ENCODE measurements at places on chromosomes 2 and 18. TPM values are rescaled to one million over a fixed set of nuclear protein-coding genes. Genes with fewer than 3 reads are reported as not detected.

DNA sequence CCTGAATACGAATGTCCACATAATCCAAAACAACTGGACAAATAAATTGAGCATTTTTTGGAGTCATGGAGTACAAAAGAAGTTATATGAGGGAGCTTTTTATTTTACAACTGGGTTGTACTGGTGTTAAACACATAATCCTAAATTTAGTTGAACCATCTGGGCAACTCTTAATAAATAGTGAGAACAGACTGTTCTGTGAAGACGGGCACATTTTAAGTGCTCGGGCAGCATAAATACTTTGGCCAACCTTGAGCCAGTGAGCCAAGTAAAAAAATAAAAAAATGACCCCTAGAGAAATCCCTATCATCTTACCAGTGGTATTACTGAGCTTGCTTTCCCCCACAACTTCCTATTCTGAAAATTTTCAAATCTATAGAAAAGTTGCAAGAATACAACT lies 50.9 kb upstream of the PSME4 start:
- DNase-seq: no peak

GRCh38 chr2:136051001-136051724 lies 65.7 kb upstream of the DARS1 start:
- no peak for DNase-seq

DNA sequence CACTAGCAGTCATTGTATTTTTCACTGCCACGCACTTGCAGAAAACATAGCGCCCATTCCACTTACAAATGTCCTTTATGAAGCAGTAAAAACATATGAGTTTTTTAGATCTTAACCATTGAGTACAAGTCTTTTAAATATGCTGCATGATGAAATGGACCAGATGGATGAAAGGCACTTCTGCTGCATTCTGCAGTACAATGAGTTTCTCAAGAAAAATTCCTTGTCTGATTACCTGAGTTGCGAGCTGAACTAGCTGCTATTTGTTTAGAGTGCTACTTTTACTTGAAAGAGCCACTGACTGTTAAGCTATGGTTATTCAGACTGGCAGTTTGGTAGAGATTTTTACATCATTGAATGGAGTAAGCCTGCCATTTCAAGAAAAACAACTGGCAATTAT lies 825.5 kb upstream of the ACVR2A start:
- DNase-seq: no peak

DNA sequence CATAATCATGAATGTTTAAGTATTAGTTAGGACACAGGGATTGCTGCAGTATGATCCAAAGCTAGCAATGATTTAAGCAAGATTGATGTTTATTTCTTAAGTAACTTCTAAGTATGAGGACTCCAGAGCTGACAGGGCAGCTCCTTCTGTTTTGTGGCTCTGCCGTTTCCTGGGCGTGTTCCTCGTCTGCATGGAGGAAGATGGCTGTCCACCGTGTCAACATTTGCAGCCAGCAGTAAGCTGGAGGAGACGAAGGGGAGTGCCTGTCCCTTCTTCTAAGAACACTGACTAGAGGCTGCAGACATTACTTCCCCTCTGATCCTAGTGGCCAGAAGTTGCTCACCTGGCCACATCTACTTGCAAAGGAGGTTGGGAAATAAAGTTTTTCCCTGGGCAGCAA lies 144.1 kb downstream of the MYO1B start:
- DNase-seq: no peak

MC4R gene
- not detected for total RNA-seq

AKAIN1 gene
- not detected for total RNA-seq

TXNL1 gene
- 46.0 TPM for total RNA-seq
